Neural crest cell (in vitro differentiated cells): ENCODE measurements at places on chromosomes 7 and 10. TPM values are rescaled to one million over a fixed set of nuclear protein-coding genes. Genes with fewer than 3 reads are reported as not detected.

DNA sequence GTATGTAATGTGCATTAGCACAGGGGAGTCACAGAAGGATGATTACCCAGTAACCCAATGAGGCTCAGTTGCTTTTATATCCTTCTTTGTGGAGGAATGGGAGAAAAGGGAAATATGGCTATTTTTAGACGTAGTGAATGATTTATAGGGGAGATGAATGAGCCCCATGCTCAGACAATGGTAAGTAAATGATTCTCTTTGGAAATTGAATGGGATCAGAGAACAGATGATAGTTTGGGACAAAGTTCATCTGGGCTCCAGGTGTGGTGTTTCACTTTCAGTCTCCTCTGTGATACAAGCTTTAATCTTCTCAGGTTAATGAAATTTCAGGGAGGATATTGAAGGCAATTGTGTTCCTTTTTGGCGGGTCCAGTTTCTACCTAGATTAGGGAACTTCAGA, 63.0 kb upstream of the MPP7 start:
- no peak for DNase-seq

GRCh38 chr7:55309040-55309991, 55.8 kb upstream of the LANCL2 start:
- no peak for DNase-seq

GRCh38 chr7:80623503-80624252, 14.8 kb upstream of the CD36 start:
- no peak for DNase-seq

DNA sequence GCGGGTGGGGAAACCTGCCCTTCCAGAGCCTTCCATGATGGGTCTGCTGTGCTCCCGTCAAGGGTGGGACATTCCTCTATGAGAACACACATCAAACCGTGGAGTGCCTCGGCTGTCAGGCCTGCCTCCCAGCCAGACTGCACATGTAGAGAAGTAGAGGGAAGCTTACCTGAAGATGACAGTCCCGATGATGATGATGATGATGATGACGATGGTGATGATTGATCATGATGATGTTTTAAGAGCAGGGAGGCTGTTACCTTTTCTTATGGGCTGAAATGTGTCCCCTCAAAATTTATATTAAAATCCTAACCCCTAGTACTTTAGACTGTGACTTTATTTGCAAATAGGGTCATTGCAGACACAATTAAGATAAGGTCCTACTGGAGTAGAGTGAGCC, 76.1 kb upstream of the ANLN start:
- no peak for DNase-seq

- DNase-seq, result no peak
Measured at GRCh38 chr10:103396789-103397087, 312 bp downstream of the PDCD11 start.

- peak; percentile 18 for DNase-seq
Measured at GRCh38 chr7:149071641-149072437, 18.7 kb downstream of the ZNF786 start.

Gene DNAH11
- total RNA-seq, result 0.63 and 0.84 TPM in 2 replicates

Gene CPA1
- total RNA-seq, result not detected in 2 replicates

GRCh38 chr7:96361116-96361857, 39.4 kb upstream of the SLC25A13 start:
- no peak for DNase-seq

DNA sequence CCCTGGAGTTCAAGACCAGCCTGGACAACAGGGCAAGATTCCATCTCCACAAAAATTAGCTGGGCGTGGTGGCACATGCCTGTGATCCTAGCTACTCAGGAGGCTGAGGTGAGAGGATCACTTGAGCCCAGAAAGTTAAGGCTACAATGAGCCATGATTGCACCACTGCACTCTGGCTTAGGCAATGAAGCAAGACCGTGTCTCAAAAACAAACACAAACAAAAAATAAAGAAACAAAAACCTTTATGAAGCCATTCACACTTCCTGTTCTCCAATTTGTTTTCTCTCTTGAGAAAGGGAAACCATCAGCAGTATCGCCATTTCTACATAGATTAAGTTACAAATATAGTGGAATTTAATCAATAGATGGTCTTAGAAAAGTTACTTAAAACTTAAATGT, 19.8 kb downstream of the YME1L1 start:
- no peak for DNase-seq

DNA sequence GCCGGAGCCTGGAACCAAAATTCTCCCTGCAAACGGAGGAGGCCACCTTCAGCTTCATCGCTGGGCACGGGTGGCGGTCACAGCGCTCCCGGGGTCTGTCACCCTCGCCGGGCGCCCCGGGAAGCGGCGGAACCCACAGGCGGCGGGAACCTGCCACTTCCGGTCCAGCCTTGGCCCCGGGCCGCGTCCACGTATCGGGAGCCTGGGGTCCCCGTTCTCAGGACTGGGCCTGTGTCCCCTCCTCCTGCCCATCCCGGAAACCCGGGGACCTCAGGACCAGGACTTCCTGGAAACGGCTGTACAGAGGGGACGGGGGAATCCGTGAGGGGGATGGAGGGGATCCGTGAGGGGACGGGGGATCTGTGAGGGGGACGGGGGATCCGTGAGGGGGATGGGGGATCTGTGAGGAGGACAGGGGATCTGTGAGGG, 25.4 kb downstream of the PDGFA start:
- no peak for DNase-seq

- no peak for DNase-seq
Measured at GRCh38 chr10:75663947-75664664, 232.7 kb downstream of the LRMDA start.

- DNase-seq, result no peak
Measured at GRCh38 chr10:79937701-79938151, 11.2 kb downstream of the SFTPD start.
